ENCODE measurements at places on chromosomes 7 and 10. TPM values are rescaled to one million over a fixed set of nuclear protein-coding genes. Genes with fewer than 3 reads are reported as not detected.

DNA sequence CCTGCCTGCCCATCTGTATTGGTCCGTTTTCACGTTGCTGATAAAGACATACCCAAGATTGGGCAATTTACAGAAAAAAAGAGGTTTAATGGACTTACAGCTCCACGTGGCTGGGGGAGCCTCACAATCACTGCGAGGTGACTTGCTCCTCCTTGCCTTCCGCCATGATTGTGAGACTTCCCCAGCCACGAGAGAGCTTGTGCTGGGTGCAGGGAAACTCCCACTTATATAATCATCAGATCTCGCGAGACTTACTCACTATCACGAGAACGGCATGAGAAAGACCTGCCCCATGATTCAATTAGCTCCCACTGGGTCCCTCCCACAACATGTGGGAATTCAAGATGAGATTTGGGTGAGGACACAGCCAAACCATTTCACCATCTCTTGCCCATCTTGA lies 111.8 kb downstream of the MYL10 start:
- H3K4me3 ChIP-seq: no peak overlapping the region
- no peak for DNase-seq
- no peaks in the 10 kb centered on the region for H3K36me3 ChIP-seq
- H3K27ac ChIP-seq: no peak overlapping the region
- H3K27me3 ChIP-seq: peaks cover 6% of the 10 kb centered on the region

DNA sequence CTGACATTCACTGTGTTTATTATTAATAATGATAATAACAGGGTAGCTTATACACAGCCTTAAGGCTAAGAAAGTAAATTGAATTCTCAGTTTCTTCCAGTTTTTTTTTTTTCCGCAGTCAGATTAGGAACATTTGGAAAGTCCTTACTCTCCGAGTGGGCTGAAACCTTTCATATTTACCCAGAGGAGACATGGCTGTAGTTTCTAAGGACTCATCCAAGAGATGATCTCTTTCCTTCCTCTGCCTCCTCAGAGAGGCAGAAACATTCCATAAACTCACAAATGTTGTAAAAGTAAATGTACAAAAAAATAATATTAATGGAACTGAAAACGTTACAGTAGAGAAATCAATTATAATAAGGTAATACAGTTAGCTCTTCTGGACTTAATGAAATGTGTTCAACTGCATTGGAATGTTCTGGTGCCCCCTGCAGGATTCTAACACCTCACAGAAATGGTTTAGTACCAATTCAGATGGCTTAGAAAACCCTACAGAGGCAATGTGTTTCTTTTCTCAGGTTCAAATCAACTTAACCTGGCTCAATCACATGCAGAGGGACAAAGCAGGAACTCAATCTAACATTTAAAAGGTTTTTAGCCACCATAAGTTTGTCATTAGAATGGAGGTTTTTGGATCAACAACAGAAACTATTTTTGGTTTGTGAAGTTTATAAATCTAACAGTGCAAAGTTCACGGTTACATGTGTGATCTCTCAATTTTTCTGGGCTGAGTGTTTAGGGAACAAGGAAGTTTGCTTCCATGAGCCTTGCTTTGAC lies 71.7 kb downstream of the ICA1 start:
- H3K27me3 ChIP-seq: no peaks in the 10 kb centered on the region
- DNase-seq: peak; percentile 40
- no peak overlapping the region for H3K4me3 ChIP-seq
- H3K36me3 ChIP-seq: no peaks in the 10 kb centered on the region

- H3K27ac ChIP-seq: no peak overlapping the region
- H3K4me1 ChIP-seq: no peaks in the 10 kb centered on the region
- no peak overlapping the region for H3K4me3 ChIP-seq
- no peak for DNase-seq
- H3K27me3 ChIP-seq: peaks cover 8% of the 10 kb centered on the region
These were observed 27.5 kb downstream of the ELFN1 start for GRCh38 chr7:1697499-1698125.

- H3K36me3 ChIP-seq: no peaks in the 10 kb centered on the region
- no peaks in the 10 kb centered on the region for H3K27me3 ChIP-seq
- no peak within 1 kb of the TSS for H3K4me3 ChIP-seq
These were observed at the start of gene MAT1A for GRCh38 chr10:80289451-80290287. TSS of gene MAT1A (minus strand) at chr10:80289658. CDS start at chr10:80289423, 235 bp downstream.

GRCh38 chr7:141200191-141201108 lies 126.6 kb downstream of the TMEM178B start:
- no peaks in the 10 kb centered on the region for H3K27me3 ChIP-seq
- H3K36me3 ChIP-seq: no peaks in the 10 kb centered on the region
- H3K4me1 ChIP-seq: no peaks in the 10 kb centered on the region
- H3K27ac ChIP-seq: no peak overlapping the region
- DNase-seq: no peak

GNA12 gene
- 28.6 TPM for total RNA-seq

GRCh38 chr7:80088705-80089104 lies 45.9 kb upstream of the GNAI1 start:
- H3K4me1 ChIP-seq: peaks cover 19% of the 10 kb centered on the region
- no peaks in the 10 kb centered on the region for H3K36me3 ChIP-seq
- H3K27ac ChIP-seq: no peak overlapping the region
- DNase-seq: no peak
- H3K4me3 ChIP-seq: no peak overlapping the region

DNA sequence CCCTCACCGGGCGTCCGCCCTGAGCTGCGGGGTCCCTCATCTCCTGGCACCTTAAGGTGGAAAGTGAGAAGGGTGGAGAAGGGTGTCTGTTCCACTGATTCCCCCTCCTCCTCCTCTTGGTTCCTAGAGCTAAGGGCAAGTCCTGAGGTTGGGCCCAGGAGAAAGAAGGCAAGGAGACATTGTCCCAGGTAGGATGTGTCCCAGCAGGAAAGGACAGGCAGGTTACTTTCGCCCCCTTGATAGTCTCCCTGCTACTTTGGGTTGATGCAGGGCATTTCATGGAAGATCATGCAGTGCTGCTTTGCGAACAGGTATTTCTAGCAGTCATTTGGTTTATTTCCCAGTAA lies 582 bp downstream of the STEAP2 start:
- peak overlapping the region; percentile 81 for H3K27ac ChIP-seq
- peak overlapping the region; percentile 69 for H3K4me3 ChIP-seq
- no peak for DNase-seq
- peaks cover 8% of the 10 kb centered on the region for H3K27me3 ChIP-seq
- no peaks in the 10 kb centered on the region for H3K36me3 ChIP-seq
- H3K4me1 ChIP-seq: peaks cover 7% of the 10 kb centered on the region

DNA sequence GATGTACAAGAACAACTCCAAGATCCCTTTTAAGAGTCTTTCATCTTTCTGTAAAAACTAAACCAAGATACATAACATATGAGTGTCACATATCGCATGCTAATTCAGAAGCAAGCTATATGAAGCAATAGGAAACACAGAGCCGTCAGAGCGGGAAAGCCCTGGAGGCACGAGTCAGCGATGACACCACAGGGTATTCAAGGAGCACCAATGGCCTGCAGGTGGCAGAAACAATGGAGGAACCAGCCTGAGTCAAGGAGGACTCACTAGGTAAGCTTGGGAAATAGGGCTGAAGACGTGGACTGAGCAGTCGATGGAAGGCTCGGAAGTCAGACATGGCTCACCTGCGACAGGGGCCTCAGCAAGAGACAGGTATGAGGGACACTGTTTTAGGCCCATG lies 214.4 kb downstream of the FAM107B start:
- no peaks in the 10 kb centered on the region for H3K27me3 ChIP-seq
- DNase-seq: peak; percentile 60
- peaks cover 99% of the 10 kb centered on the region for H3K4me1 ChIP-seq
- no peak overlapping the region for H3K4me3 ChIP-seq
- no peaks in the 10 kb centered on the region for H3K36me3 ChIP-seq

DNA sequence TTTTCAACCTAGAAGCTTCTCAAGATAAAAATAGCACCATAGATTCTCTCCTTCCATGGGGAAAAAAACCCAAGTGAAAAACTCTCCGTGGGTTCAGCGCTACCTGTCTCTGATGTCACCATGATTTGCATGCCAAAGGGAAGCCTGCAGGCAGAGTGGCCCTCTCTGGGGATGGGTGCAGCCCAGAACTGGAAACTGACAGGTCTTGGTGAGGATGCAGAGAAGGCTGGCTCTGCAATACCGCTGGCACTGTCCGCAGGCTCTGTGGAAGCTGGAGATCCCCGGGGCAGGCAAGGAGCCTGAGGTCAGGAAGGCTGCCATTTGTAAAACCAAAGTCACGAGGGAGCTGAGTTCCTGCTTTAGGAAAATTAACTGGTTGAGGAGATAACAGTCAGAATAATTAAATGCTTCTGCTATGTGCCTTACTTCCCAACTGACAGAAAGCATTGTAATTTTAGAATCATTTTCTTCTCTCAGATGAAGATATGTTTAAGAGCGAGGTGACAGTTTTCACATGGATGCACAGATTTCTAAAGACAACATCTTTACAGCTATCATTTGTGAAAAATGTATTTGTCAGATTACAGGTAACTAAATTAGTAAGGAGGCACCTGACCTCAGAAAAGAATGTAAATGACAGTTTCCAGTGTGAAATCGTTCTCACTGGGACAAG lies 731.5 kb upstream of the FZD8 start:
- no peaks in the 10 kb centered on the region for H3K4me1 ChIP-seq
- DNase-seq: no peak
- H3K36me3 ChIP-seq: no peaks in the 10 kb centered on the region
- H3K27me3 ChIP-seq: no peaks in the 10 kb centered on the region
- H3K4me3 ChIP-seq: no peak overlapping the region

DNA sequence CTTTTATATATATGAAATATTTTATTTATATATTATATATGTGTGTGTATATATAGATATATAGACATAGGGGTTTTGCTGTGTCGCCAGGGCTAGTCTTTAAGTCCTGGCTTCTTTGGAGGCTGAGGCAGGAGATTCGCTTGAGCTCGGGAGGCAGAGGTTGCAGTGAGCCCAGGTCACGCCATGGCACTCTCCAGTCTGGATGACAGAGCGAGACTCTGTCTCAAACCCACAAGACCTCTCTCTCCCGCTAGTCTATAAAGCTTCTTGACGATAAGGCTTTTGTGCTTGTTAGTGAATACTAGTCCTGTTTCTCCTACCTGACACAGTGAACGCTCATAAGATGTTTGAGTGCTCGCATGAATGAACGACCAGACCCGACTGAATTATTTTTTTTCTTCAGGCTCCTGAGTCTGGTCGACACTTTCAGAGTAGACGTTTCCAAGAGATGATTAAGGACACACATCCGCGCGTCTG lies 577 bp upstream of the DDX21 start:
- peaks cover 26% of the 10 kb centered on the region for H3K4me1 ChIP-seq
- no peak for DNase-seq
- H3K27me3 ChIP-seq: no peaks in the 10 kb centered on the region
- H3K4me3 ChIP-seq: peak overlapping the region; percentile 93

DNA sequence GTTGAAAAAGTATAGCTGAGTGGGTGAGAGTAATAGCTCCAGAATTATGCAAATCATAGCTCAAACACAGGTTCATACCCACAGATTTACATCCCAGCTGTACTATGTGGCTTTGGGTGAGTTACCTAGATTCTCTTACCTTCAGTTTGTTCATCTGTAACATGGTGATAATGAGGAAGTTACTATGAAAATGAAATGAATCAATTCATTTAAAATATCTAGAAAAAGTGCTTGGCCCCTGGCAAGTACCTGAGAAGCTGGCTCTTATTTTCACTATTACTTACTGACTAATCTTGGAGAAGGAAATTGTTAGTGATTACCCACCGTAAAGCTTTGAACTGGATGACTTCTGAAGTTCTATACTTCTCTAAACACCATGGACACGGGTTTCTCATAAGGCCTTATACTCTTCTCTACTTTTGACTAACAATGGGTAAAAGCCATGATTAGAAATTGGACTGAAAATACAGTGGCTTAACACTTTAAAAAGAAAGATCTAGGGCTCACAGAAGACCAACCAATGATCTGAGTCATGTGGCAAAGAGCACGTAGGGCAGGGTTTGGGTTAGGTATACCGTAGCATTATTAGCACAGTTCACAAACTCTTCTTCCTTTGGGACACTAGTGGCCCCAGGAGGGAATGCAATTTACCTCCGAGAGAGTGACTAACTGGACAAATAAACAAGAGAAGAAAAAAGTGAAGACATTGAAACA lies 149.2 kb downstream of the PLPP4 start:
- no peak overlapping the region for H3K4me3 ChIP-seq
- H3K36me3 ChIP-seq: no peaks in the 10 kb centered on the region
- H3K4me1 ChIP-seq: no peaks in the 10 kb centered on the region
- no peak overlapping the region for H3K27ac ChIP-seq

DNA sequence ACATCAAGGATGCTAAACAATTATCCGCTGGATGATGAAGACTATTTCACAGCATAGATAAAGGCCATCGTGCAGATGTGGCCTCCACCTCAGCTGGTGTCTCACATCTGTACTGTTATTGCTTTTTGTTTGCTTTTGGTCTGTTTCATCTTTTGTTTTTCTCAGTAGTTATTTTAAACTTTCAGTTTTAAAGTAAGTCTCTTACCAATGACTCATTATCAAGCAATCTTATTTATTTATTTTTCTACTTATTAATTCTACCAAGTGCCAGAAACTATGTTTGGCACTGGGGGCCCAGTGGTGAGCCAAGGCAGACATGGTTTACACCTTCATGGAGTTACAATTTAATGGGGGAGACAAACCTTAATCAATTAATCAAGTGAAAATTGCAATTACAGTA lies 250.9 kb upstream of the TMEM72 start:
- no peaks in the 10 kb centered on the region for H3K27me3 ChIP-seq
- no peaks in the 10 kb centered on the region for H3K4me1 ChIP-seq
- no peaks in the 10 kb centered on the region for H3K36me3 ChIP-seq
- no peak overlapping the region for H3K27ac ChIP-seq
- no peak overlapping the region for H3K4me3 ChIP-seq

DNA sequence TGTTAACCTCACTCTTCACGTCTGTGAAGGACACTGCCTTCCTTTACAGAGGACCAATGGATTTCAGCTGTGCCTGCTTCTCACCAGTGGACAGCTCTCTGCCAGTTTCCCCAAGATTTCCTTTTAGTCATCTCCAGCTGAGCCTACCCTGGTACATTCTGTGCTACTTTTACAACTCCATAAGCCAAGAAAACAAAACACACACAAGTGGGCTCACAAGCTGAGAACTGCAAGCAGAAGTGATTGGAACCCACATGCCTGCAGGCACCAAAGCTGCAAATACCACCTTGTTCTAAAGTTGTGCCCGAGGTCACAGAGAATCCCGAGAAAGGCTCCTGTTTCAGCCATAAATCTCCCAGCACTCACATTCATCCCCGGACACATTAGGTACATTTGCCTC lies 636.8 kb downstream of the PHTF2 start:
- no peaks in the 10 kb centered on the region for H3K36me3 ChIP-seq
- no peak overlapping the region for H3K27ac ChIP-seq
- no peaks in the 10 kb centered on the region for H3K27me3 ChIP-seq
- no peak for DNase-seq
- no peaks in the 10 kb centered on the region for H3K4me1 ChIP-seq
